Muscle of back (tissue), 13 donors: ENCODE measurements at places on chromosomes 12 and 14.

GRCh38 chr12:121793440-121793837, at the start of gene RHOF:
Gene RHOF, minus strand, starts transcription at chr12:121793688. Its CDS starts 55 bp downstream, at chr12:121793633.
- DNase-seq, result no peak

- no peak for DNase-seq
Observed at GRCh38 chr14:85618978-85619377, 89.0 kb downstream of the FLRT2 start.

GRCh38 chr14:90717916-90718315, 98.3 kb downstream of the TTC7B start:
- no peak for DNase-seq

- DNase-seq, result no peak
Observed at GRCh38 chr12:93583627-93584392, 11.3 kb downstream of the SOCS2 start.

DNA sequence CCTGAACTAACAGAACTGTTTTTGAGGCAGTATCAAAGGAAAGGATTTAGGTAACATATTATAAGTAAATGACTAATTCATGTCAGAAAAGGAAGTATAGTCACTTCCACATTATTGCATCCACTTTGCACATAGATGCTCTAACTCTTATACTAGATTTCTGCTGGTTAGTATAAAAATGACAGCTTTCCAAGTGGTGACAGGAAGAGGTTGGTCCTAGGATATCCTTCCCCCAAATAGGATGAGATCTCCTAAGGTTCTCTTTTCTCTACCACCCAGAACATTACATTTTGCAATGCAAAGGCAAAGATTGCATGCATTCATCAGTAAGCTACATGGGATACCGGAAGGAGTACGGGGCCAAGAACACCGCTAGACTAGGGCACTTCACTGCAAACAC, 15.2 kb downstream of the DAD1 start:
- no peak for DNase-seq

DNA sequence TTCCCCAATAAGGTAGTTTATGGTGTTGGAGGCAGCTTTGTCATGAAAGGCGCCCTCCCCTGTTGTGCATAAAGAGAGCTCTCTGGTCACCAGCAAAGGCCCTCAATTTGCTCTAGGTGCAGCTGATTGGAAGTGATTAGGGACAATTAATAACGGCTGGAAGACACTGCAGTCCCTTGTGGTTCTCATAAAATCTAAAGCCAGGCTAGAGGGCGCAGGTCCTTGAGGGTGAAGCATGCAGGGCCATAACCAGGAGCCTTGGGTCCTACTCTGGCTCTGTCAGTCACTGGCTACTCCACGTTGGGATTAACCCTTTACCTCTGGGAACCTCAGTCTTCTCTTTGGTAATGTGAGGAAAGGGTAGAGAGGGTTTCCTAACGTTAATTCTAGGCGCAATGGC, 1.9 kb downstream of the DAAM1 start:
- DNase-seq, result no peak

DNA sequence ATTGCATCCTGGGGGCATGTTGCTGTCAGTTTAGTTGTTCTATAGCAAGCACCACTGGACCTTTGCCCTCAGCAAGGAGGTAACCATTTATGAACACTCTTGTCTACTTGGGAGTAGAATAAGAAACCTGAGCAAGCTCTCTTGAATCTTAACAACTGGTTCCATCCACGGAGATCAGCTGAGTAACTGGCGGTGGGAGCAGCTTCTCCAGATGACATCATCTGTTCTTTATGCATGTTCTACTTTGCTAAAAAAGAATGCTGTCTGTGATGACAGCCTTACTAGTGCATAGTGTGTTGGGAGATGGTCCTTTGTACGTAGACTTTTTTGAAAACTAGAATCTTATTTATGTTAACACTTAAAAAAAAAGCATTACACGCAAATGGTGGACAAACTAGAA, 17.7 kb downstream of the SLC4A8 start:
- no peak for DNase-seq

GRCh38 chr14:81305743-81306142, 85.0 kb upstream of the GTF2A1 start:
- DNase-seq, result no peak

- DNase-seq, result no peak
Observed at GRCh38 chr12:92041742-92042141, 103.9 kb downstream of the BTG1 start.

GRCh38 chr14:101501858-101502615, 59.3 kb upstream of the DIO3 start:
- no peak for DNase-seq

- no peak for DNase-seq
Observed at GRCh38 chr14:36087411-36087810, 89.1 kb downstream of the PTCSC3 start.

DNA sequence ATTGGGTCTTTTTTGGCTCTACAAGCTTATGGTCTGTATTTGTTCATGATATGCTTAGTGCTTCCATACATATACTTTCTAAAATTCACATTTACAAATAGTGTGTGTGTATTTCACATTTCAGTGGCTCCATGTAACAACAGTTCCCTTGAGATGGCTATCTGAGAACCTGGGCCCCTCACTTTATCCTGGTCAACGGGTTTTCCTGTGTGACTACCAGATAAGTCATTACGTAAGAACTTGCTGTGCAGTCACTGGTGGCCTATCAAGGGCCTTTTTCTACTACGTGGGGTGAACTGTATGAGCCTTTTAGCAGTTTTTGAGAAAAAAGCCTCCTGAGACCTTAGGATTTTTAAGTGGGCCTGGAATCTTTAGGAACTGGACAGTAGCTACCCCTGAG, 454.1 kb downstream of the PCNX1 start:
- DNase-seq, result no peak

- no peak for DNase-seq
Observed at GRCh38 chr12:127550271-127550670, 716.7 kb upstream of the TMEM132C start.

DNA sequence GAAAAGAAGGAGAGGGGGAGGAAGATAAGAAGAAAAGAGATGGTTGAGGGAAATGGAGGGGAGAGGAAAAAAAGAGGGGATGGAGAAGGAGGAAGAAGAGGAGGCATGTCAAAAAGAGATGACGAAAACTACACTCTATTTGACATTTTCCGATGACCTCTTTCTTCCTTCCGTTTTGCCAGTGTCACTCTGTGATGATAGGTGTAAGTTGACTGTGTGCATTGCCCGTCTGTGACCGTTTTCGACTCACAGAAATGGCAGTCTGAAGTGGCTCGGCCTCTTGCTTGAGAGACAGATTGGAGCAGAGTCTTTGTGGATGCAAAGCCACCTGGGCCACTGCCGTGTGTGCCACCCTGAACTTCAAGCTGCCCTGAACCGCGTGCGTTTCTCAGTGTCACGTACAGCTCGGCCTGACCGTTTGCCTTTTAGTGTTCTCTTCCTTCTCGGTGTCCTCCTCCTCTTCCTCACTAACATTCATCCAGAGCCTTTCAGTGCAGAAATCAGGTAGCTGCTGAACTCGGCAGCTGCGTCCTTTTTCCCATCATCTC, 32.7 kb downstream of the ELK3 start:
- DNase-seq, result no peak

GRCh38 chr14:90023176-90023896, 38.5 kb upstream of the KCNK13 start:
- no peak for DNase-seq

- DNase-seq, result peak; percentile 1
Observed at GRCh38 chr12:126772171-126772864, 1494.7 kb upstream of the TMEM132C start.

GRCh38 chr14:31360919-31361662, 59.3 kb downstream of the HEATR5A start:
- DNase-seq, result no peak

DNA sequence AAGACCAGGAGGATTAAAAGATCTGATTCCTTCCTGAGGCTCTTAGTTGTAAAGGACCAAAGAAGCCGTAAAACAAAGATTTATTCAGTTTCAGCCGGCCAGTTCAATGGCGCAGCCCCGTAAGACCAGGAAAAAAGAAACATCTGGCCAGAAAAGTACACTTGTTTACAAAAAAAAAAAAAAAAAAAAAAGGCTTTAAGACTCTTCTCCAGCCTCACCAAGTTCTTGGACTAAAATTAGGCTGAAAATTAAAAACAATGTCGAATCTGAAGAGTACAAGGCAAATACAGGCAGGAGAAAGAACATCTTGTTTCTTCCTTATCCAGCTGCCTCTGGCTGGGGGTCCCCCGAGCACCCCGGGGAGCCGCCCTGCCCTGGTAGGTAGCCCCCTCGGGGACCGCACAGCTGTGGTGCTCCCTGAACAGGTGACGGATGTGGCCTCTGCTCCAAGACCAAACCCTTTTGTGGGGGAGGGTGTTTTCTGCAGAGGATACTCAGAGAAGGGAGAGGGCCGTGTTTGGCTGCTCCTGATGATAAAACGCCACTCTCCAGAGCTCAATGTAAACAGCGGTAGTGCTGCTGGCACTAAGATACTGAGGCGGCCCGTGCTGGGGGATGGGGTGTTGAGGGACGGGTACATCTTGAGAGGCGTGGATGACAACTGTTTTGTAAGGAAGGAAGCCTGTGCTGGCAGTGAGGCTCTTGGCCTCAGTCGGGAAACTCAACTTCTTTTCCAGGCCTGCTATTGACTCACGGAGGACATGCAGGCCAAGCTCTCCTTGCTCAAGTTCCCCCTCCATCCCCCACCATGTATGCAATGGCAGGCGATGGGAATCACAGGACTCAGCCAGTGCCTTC, 201.0 kb upstream of the DIO3 start:
- peak; percentile 65 for DNase-seq

GRCh38 chr12:98478606-98479005, 36.8 kb upstream of the TMPO start:
- no peak for DNase-seq

GRCh38 chr14:101774006-101774795, 12.7 kb downstream of the PPP2R5C start:
- DNase-seq, result no peak

DNA sequence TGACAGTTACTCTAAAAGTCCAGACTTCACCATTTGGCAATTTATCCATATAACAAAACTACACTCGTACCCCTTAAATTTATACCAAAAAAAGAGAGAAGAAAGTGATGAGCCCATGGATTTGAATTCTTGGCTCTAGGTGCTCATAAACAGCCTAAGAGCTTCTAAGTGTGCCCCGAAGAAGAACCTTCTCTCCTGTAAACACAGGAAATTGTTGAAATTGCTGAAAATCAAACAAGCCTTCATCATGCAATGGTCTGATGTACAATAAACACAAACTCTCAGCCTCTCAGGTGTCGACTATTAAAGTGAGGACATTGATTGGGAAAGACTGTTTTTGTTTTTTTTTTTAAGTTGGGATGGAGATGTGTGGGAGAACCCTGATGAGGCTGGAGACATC, 21.8 kb downstream of the PDE6H start:
- no peak for DNase-seq

GRCh38 chr12:96486751-96487613, 2.4 kb upstream of the CFAP54 start:
- DNase-seq, result peak; percentile 47
